ENCODE measurements at places on chromosomes 11 and 22. TPM values are rescaled to one million over a fixed set of nuclear protein-coding genes. Genes with fewer than 3 reads are reported as not detected.

The DNAJB7 gene
- total RNA-seq: not detected

The INPP5J gene
- total RNA-seq: 0.33 TPM

The LINC01488 gene
- not detected for total RNA-seq

The KLHL22 gene
- total RNA-seq: 12.0 TPM

The OR2AT4 gene
- 0.02 TPM for total RNA-seq

The OR51B4 gene
- total RNA-seq: 12.8 TPM

The VWCE gene
- total RNA-seq: 0.05 TPM

The TENM4 gene
- 0.19 TPM for total RNA-seq

The CCDC157 gene
- 1.2 TPM for total RNA-seq

The UPK3A gene
- not detected for total RNA-seq

The INS gene
- total RNA-seq: not detected

The CBLIF gene
- total RNA-seq: not detected

The MRGPRX4 gene
- total RNA-seq: not detected

DNA sequence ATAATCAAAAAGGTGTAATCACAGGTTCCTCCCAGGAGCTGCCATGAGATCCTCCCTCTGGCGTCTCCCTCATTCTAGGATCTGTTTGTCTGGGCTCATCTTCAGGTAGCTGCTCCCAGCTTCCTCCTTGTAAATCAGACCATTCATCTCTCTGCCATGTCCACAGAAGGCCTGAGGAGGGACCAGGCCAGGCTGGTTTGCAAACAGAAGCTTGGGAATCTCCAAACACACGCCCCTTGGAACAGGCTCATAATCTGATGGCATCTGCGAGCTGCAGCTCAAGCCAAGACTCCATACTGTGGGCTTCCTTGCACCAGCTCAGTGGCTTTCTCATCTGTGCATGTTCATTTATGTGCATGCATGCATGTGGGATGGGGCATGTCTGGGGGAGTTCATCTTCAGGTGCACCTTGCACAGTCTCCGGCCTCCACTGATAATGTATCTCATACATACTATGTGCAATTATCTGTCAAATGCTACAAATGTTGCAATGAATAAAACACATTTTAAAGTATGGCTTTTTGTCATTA, 134.9 kb downstream of the NXPE2 start:
- no peak for DNase-seq

GRCh38 chr11:8251616-8252295, 11.9 kb downstream of the LMO1 start:
- no peak for DNase-seq

GRCh38 chr11:65506772-65507505, 8.1 kb downstream of the MALAT1 start:
- peak; percentile 80 for DNase-seq

- no peak for DNase-seq
Measured at GRCh38 chr11:120457996-120458395, 53.6 kb upstream of the GRIK4 start.

DNA sequence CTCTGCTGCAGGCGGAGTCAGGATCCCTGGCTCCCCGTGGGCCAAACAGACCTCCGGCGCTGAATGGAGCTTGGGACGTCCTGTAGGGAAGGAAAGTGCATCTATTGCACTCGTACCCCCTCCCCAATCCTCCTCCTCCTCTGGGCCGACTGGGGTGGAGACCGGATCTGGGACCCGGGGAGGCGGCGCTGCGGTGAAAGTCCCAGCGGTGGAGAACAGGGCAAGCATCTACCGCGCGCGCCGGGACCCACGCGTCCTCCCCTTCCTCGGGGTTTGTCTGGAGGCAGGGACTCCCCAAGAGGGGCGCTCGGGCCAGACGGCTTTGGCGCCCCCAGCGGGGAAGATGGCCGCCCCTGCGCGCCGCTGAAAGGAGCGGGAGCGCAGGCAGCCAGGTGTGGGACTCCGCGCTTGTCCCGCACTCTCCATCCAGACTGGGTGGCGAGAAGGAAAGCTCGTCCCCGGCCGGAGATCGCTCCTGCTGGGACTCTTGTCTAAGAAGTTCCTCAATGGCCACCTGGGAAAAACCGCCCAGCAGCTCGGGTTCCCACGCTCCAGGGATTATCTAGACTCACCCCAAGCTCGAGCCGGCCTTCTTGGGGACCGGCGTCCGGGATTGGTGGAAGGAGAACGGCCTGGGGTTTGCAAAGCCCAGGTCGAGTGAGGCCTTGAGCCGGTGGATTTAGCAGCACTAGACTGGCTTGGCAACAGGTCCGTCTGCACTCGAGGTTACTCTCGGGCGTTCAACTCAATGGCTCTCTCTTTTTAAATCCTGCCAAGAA, 718 bp downstream of the FADS2 start:
- no peak for DNase-seq

GRCh38 chr11:34558211-34558610, 44.6 kb upstream of the ELF5 start:
- DNase-seq: peak; percentile 36

- peak; percentile 93 for DNase-seq
Measured at GRCh38 chr11:124898263-124898680, 607 bp upstream of the ROBO4 start.

DNA sequence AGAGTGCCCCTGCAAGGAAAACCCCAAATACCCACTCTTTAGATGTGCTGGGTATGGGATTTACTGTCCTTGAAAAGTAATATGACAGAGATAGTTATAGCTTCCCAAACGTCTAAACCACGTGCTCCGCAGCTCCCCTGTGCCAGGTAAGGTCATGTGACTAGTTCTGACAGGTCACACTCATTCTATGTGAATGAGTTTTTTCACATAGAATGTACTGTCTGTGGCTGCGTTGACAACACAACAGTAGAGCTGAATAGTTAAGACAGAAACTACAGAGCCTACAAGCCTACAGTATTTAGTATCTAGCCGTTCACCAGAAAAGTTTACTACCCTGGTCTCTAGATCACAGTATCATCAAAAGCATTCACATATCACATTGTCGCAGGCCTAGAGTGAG, 236.2 kb downstream of the ETS1 start:
- DNase-seq: no peak

- DNase-seq: no peak
Measured at GRCh38 chr11:35712533-35712932, 50.0 kb downstream of the TRIM44 start.

GRCh38 chr11:2202071-2202899, 30.7 kb upstream of the TH start:
- no peak for DNase-seq

- peak; percentile 10 for DNase-seq
Measured at GRCh38 chr22:24950272-24950902, 2.1 kb upstream of the KIAA1671 start.

DNA sequence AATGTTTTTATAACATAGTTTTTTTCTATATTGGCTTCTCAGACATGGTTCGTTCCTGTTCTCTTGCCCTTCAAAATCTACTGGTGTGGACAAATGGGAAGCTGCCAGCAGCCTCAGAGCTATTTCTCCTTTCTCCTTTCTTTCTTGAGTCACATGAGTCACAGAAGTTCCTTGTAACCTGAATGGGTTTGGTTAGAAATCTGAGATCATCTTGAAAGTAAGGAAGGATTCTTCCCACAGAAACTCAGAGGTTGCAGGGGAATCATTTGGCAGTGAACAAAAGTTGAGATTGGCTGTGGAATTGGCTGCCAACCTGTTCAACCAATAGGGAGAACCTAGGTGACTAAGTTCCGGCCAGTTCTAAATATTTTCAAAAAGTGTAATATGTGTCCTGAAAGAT, 12.5 kb downstream of the PLET1 start:
- peak; percentile 10 for DNase-seq

DNA sequence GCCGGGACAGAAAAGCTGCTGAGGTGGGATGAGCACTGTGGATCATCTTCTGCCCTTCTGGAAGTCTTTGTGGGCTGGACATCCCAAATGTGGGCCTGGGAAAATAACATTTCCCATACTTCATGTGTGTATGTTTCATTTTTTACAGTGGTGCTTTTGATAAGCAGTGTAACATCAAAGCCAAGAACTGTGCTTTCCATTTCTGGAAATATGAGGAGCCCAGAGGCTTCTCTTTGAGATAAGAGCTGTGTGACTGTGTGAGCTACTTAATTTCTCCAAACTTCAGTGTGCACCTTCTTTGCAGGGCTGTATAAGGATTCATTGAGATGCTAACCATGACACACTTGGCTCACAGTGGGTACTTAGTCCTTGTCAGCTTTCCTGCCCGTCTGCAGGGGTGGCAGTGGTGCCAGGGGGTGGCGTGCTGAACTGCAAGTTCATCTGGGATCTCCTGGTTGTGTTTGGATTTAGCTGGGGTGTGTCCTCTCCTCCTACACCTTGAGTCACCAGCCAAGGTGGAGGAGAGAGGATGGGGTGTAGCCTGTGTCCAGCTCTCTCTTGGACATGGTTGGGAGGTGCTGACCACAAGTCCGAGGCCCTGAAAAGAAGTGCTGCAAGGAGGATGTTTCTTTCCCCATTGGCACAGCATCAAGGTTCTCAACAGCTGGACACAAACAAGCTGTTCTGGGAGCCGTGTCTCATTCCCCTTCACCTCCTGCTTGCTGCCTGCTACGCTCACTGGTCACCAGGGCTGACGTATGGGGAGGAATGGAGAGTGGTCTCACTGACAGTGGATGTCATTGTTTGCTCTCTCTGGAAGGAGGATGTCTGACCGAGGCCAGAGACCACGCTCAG, 139.4 kb downstream of the TEAD1 start:
- peak; percentile 88 for DNase-seq

- DNase-seq: no peak
Measured at GRCh38 chr11:102932678-102933077, 22.9 kb downstream of the MMP13 start.

- no peak for DNase-seq
Measured at GRCh38 chr11:19803506-19803998, 90.9 kb downstream of the NAV2 start.

DNA sequence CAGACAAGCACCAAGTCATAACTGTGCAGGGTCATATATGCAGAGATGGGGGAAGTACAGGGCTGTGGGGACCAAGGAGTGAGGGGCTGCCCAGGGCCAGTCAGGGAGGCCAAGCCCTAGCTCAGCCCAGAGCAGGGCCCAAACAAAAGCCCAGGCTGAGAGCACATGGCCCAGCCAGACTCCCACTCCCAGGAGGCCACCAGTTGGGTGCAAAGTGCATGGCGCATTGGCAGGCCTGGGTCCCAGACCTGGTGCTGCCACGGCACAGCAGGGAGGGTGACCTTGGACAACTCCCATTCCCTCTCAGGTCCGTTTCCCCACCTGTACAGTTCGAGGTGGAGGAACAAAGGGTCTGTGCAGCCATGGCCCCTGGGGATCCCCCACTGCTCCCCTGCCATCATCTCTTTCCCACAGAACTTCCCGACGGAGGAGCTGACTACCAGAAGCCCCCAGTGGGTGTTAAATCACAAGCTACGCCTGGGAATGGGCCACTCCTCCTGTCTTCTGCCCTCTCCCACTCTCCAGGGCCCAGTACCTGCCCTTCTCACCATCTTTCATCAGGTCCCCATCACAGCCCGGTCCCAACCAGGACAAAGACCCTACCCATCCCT, 608 bp downstream of the NIPSNAP1 start:
- no peak for DNase-seq

GRCh38 chr11:10377183-10377582, 72.3 kb downstream of the ADM start:
- no peak for DNase-seq

- no peak for DNase-seq
Measured at GRCh38 chr11:15912291-15912690, 444.1 kb downstream of the SOX6 start.

- DNase-seq: no peak
Measured at GRCh38 chr22:28670756-28671155, 8.9 kb downstream of the TTC28 start.

- DNase-seq: no peak
Measured at GRCh38 chr22:19849835-19850762, 4.6 kb downstream of the GNB1L start.

DNA sequence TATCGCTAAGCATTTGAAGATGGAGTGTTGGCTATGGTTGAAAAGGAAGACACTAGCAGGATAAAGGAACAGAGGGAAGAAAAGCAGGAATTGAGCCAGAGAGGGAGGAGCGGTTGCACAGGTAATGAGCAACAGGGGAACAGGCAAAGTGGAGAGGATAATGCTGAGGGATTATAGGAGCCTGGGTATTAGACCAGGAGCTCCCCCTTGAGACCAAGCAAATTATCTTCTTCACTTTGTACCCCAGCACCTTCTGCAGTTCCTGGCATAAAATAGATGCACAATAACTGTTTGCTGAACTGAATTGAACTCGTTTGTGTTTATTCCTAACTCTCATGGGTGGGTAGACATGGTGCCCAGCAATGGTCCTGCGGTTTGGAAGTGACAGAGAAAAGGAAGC, 54.6 kb upstream of the OR5P2 start:
- peak; percentile 10 for DNase-seq

GRCh38 chr11:62882431-62882749, 1.7 kb downstream of the SLC3A2 start:
- no peak for DNase-seq

GRCh38 chr11:118105657-118106305, 19.0 kb upstream of the SMIM35 start:
- DNase-seq: no peak

GRCh38 chr11:14422052-14422813, 63.2 kb upstream of the RRAS2 start:
- DNase-seq: peak; percentile 98

DNA sequence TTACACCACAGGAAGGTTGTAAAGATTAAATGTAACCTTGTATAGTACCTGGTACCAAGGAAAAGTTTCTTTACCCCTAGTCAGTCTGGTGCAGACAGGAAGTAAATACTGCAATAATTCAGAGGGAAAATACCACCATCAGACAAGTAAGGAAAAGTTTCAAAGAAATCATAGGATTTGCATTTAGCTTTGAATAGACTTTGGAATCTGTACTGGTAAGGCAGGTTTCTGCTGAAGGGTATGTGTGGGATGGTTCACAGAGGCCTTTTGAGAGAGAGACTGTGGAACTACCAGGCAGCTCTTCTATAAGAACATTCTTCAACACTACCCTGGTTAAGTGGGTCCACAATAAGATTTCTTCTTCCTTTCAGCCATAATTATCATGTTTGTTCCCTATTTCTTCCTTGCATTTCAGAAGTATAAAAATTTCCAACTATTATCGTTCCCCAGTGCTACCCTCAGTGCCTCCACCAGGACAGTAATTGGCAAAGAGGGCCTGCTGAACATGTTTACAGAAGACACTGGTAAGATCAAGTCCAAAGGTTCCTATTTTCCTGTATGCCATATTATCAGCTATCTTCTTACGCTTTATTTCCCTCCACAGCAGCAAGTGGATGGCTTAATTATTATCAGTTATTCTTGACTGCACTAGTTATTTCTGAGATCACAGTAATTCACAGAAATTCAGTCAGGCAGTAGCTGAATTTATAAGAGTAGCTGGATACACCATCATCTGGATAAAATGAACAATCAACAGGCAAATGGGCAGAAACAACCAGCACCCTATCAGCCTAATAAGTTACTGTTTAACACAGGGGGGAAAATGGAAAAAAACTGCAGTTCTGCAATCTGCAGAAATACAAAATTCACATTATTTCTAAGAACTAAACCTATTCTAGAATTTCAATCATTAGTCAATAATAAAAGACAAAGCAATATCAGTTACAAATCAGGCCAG, 48.5 kb downstream of the PITPNB start:
- DNase-seq: no peak
